ENCODE measurements at places on chromosomes 3 and 15.

DNA sequence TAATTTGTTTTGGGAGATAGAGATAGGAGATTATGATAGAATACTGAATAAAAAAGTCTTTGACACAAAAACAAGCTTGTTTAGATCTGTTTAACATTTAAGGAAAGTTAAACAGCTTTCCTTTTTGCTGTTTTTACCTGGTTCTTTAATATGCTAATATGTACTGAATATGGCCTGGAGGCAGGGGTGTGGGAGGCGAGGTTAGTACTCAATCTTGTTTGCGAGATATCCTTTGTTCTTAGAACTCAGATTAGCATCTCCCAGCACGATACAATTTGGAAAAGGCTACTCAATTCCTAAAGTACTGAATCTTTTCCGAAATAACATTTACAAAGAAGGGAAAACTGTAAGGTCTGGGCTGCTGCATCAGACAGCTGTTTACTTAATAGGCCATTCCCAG, 40.8 kb upstream of the ST3GAL6 start:
- DNase-seq, result no peak

DNA sequence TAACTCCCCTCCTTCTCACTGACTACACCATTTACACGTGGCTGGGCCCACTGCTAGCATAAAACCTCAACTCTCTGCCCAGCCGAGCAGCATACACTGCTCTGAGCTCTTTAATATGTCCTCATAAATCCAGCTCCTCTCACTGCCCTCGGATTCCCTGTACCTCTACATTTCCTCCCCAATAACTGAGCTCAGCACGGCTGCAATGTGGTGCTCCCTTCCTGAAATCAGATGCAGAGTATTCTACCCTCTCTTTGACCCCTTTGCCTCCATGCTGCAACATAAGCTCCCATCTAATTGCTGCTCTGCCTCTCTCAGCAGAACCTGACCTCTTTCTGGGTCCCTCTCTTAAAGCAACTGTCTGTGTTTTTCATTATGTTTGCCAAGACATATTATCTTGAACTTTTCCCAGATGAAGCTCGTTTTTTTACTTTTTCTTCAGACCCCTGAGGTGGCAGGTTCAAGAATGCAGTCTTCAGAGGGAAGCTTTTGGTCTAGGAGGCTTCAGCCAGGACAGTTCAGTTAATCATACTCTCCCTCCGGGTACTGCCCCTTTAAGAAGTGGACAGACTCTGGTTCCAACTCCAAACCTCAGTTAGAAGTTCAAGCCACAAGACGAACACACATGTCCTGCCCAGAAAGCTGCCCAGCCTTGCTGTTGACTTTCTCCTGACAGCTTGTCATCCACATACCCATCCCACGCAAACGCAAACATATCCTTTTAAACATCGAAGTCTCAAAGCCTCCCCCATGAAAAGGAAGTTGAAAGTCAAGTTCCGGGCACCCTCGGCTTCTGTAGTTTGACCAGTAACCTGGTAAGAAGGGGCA, 81.1 kb upstream of the NEO1 start:
- DNase-seq, result no peak

GRCh38 chr3:160162440-160162839, 62.8 kb upstream of the C3orf80 start:
- DNase-seq, result no peak

DNA sequence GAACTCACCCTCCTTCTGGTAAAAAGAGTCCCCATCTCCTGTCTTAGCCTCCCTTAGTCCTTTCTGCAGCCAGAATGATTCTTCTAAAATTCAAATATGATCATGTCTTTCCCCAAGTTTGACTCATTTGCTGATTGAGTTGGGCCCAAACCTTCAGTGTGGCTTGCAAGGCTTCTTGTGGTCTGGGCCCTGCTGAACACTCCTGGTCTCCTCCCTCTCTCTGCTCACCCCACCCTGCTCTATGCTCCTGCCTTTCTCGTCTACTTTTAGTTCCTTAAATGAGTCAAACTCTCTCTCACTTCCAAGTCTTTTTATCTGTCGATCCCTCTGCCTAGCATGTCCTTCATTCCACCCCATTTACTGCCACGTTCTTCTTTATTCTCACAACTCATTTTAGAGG, 72.6 kb downstream of the CCR1 start:
- DNase-seq, result no peak

DNA sequence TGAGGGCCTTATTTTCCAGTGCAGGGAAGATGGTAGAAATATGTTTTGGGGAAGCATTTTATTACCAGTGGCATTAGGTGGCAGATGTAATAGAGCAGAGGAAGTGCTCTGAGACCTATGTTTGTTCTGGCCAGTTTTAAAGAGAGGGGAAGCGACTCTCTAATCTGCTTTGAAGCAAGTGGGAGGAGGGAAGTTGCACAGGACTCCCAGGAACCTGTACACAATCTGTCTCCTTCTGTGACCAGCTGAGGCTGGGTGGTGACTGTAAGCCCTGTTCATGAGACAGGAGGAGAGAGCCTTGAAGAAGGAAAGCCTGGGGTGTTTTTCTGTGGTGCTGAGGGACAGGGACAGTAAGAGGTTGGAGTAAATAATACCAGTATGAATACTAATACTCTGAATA, 60.5 kb downstream of the LPP start:
- no peak for DNase-seq

- no peak for DNase-seq
Measured at GRCh38 chr3:188326968-188327367, 173.0 kb downstream of the LPP start.

- DNase-seq, result no peak
Measured at GRCh38 chr15:77834276-77834990, 201.7 kb upstream of the LINGO1 start.

DNA sequence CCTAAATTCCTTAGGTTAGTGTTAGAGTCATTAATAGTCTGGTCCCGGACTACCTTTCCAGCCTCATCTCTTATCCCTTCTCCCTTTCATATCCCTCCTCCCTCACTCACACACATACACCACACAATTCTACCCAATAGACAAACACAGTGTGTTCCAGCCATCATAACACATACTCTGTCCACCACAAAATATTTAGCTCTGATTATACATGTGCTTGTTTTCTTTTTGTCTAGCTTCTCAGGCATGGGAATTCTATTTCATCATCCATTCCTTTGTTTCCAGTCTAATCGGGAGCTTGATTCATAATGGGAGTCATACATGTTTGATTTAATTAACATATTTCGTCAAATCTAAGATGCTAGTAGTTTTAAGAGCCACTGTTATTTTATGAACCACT, 161.8 kb upstream of the BFSP2 start:
- DNase-seq, result no peak

DNA sequence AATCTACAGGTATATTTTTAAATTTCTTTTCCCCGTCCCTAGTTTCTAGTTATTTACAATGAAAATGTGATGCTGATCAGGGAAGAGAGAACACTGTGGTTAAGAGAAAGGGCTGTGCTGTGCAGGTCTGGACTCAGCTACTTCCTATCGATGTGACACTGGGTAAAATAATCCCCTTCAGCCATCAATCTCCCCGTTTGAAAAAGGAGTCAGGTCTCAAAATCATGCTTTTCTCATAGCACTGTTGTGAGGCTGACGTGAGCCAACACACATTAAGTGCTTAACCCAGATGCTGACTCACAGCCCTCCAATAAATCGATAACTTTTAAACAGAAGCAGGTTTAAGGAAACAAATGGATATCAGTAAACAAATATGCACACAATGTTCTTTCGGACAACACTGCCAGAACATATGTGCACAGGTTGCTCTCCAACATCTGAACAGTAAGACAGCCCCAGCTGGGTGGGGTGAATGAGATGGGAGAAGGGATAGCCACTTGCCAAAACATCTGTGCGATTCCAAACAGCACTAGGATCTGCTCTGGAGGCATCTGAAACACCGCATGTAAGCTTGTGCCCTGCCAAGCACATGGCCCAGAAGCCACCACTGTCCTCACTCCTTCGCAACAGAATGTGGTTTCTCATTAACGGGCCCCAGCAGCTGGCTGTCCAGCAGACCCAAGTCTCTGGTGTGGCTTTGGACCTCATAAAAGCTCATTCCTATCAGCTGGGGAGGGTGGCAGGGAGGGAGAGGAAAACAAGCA, 143.2 kb upstream of the PRICKLE2 start:
- no peak for DNase-seq

- no peak for DNase-seq
Measured at GRCh38 chr3:37520907-37521341, 340.8 kb upstream of the CTDSPL start.

- no peak for DNase-seq
Measured at GRCh38 chr3:173983343-173983742, 585.8 kb downstream of the NLGN1 start.

GRCh38 chr15:74901612-74902063, 5.0 kb downstream of the FAM219B start:
- no peak for DNase-seq

DNA sequence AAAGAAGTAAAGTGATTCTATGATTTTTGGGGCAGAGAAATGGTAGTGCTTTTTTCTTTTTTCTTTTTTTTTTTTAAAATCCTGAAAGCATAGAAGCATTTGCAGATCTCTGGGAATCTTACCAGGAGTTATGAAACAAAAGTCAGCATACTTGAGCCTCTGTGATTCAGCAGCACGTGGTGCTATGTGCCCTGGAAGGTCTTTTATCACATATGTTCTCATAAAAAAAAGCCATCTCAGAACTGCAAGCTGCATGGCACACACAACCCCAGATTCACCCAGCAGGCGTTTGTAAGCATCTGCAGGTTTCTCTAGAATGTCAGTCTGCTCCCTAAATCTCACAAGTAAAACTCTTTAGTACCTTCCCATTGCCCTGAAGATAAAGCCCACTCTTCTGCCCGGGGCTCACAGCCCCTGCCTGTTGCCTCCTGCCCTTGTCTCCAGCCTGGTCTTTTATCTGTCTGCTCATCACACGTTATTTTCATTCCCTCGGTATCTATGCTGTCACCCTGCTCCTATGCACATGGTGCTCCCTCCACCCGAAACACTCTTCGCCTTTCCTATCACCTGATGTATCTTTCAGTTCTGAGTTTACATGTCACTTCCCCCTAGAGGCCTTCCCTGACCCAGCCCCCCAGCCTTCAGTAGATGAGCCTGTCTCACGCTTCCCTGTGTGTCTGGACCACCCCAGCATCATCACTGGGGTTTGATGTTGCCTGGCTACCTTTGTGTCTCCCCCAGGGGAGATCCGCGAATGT, 72.4 kb downstream of the CHDH start:
- no peak for DNase-seq

DNA sequence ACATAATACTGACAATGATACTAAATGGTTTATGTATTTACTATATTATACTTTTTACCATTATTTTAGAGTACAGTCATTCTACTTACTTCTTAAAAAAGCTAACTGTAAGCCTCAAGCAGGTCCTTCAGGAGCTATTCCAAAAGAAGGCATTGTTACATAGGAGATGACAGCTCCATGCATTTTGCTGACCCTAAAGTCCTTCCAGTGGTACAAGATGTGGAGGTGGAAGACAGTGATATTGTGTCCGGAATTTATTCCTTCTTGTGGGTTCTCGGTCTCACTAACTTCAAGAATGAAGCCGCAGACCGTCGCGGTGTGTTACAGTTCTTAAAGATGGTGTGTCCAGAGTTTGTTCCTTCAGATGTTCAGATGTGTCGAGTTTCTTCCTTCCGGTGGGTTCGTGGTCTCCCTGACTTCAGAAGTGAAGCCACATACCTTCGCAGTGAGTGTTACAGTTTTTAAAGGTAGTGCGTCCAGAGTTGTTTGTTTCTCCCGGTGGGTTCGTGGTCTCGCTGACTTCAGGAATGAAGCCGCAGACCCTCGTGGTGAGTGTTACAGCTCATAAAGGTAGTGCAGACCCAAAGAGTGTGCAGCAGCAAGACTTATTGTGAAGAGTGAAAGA, 20.9 kb downstream of the AVEN start:
- no peak for DNase-seq

GRCh38 chr15:42056934-42057798, 36.3 kb upstream of the PLA2G4E start:
- peak; percentile 54 for DNase-seq

DNA sequence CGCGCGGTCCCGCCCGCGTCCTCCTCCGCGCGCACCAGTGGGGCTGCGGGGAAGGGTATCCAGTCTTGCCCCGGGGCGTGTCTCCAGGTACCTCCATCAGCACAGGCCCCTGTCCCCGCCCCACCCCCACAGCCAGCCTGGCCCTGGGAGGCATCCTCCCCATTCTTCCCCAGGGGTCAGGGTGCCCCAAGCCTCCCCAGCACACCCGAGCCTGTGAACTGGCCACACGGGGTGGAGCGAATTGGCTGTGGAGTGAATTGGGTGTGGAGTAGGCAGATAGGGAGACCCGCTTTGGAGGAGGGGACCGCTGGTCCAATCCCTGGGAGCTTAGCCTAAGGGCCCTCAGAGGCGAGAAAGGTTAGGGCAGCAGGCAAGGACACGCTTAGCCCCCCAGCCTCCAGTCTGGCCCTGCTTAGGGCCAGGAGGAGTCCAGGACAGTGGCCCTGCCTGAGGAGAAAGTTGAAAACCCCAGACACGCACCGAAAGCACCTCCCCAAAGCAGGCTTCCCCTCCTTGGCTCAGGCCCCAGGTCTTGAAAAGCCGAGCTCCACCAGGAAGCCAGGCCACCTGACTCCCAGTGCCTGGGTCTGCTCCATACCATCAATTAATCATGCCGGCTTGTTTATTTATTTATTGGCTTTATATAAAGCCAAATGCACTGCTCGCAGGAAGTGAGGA, 107.7 kb upstream of the SLC6A11 start:
- no peak for DNase-seq

DNA sequence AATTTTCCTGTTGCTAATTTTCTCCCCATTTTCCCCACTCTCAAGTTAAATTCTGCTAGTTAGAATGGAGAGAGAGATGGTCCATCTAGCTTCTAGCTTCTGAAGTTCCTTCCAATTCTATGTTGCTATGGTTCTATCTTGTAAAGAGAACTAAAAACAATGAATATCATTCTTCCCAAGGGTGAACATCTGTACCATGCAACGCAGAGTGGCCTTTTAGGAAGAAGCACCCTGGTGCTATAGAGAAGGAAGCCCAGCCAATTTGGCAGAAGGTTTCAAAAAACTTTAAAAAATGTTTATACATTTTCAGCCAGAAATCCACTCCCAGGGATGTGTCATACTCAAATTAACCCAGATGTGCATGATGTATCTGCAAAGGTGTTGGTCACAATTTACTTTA, 149.1 kb downstream of the SEMA6D start:
- DNase-seq, result no peak

GRCh38 chr3:39013289-39013688, 38.5 kb downstream of the SCN11A start:
- no peak for DNase-seq

GRCh38 chr3:132660811-132661070, 612 bp downstream of the UBA5 start:
- DNase-seq, result no peak

- no peak for DNase-seq
Measured at GRCh38 chr3:9398700-9399336, 1.4 kb downstream of the SETD5 start.

- DNase-seq, result no peak
Measured at GRCh38 chr3:192907784-192908183, 9.9 kb downstream of the MB21D2 start.

DNA sequence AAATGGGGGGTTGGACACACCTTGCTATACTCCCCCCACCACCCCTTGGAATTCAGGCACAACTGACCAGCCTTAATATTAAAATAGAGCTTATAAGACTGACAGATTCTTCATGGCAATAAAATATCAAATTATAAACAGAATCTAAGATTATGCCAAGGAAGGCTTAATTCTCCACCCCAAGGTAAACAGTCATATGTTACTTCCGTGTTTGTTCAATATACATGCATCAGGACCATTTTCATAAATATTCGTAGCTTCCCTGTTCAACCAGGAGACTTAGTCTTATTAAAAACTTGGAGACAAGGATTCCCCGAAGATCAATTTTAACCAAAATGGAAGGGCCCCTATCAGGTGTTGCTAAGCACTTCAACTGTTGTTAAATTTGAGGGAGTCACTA, 13.3 kb upstream of the EHHADH start:
- DNase-seq, result no peak

- DNase-seq, result no peak
Measured at GRCh38 chr3:154598166-154598565, 168.2 kb upstream of the GPR149 start.
